SHP77 treated with DMSO at 0.1 percent for 48 hours (cell line): ENCODE measurements at places on chromosomes 5 and 9.

GRCh38 chr5:175235251-175235960 lies 208.6 kb downstream of the DRD1 start:
- DNase-seq, result no peak

- DNase-seq, result no peak
Observed at GRCh38 chr5:133552925-133553525, 59.3 kb downstream of the FSTL4 start.

GRCh38 chr5:153347611-153348010 lies 142.9 kb upstream of the GRIA1 start:
- no peak for DNase-seq

- DNase-seq, result no peak
Observed at GRCh38 chr5:1187950-1188334, 13.5 kb upstream of the SLC6A19 start.

- no peak for DNase-seq
Observed at GRCh38 chr5:36703245-36703860, 96.9 kb downstream of the SLC1A3 start.

GRCh38 chr5:151128817-151129216 lies 28.8 kb downstream of the ANXA6 start:
- no peak for DNase-seq

DNA sequence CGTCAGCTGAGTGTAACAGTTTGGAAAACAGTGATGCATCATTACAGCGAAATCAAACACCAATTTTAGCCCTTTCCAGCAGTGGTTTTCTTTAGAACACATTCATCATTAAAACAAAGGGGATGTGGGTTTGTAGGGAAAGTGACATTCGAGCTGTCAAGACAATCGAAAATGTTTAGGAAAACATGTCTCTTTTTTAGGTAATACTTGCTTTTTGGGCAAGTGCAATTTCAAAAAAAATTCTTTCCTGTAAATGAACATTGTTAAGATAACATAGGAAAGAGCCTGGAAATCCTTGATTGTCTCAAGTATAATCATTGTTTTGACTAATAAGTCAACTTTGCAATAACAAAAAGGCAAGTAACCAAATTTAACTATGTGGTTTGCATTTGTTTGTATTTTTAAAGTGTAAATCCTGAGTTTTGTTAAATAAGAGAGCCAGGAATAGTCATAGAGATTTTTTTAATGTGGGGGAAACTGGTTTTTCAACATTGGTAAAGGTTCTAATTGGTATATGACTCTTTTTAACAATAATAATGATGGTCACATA lies 182.5 kb downstream of the TTLL11 start:
- no peak for DNase-seq

GRCh38 chr9:117008461-117008860 lies 321.4 kb downstream of the TRIM32 start:
- no peak for DNase-seq

GRCh38 chr5:170268884-170269283 lies 28.7 kb downstream of the LCP2 start:
- DNase-seq, result no peak

DNA sequence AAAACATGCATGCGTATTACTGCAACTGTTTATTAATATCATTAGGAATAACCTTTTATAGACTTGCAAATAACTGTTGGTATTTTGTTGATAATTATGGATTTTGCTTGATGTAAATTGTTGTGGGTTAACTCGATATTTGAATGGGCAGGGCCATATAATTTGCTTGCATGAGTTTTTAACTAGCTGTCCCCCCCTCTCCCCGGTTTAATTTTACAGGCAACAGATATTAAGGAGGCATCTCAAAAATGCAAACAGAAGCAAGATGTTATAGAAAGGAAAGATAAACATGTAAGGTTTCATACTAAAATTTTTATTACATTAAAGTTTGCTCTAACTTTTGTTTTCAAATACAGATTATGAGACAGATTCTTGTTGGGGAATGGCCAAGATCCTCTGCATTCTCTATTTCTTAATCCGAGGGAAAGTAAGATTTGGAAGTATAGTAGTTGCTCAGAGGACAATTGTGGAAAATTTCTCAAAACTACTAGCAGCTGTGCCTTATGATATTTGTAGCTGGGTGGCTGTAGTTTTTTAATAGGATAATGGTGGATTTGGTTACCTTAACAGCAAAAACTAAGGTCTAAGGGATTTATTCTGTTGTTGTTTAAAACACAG lies 27.3 kb downstream of the SMC5 start:
- DNase-seq, result no peak

- DNase-seq, result peak; percentile 33
Observed at GRCh38 chr9:114889802-114890224, 40.6 kb downstream of the TNFSF8 start.

GRCh38 chr5:55234121-55234700 lies 803 bp upstream of the CCNO start:
- DNase-seq, result no peak

DNA sequence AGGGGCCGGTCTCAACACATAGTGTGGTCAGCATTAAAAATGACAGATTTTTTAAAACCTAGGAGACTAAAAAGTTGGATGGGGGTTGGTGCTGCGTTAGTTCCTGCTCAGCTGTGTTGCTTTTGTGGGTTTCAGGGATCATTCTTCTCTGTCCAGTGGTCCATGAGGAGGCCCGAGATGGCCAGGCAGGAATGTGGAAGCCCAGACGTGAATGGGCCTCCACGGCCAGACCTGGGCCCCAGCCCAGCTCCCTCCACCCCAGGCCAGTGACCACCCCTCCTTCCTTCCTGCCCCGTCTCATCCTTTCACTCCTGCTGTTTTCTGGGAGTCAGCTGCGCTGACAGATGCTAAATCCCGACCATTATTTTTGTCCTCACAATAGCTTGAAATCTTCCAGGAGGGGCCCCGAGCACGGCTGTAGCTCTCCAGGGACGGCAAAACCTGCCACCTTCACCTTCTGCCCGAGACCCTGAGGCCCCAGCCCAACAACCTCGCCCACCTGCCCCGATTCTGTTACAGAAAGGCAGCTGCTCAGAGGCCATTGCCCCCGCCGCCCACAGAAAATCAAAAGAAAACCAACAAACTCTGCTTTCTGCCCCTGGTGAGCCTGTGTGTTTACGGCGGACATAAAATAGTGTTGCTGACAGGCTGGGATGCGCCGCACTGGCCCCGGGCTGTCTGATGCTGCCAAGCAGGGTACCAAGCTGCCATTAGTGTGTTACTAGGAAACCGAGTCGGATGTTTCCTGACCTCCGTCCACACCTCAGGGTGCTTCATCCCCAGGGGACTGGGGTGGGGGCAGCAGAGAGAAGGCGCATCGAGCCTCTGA lies 83.7 kb upstream of the SARDH start:
- DNase-seq, result no peak

- no peak for DNase-seq
Observed at GRCh38 chr5:355379-355935, 33.9 kb downstream of the AHRR start.

GRCh38 chr5:105782501-105782900 lies 1888.2 kb downstream of the EFNA5 start:
- no peak for DNase-seq

GRCh38 chr9:96491079-96491879 lies 41.3 kb downstream of the HABP4 start:
- DNase-seq, result no peak

GRCh38 chr9:33884856-33885701 lies 68.1 kb downstream of the UBE2R2 start:
- no peak for DNase-seq

GRCh38 chr5:124724357-124725039 lies 21.9 kb downstream of the ZNF608 start:
- no peak for DNase-seq

- DNase-seq, result no peak
Observed at GRCh38 chr9:14405176-14405706, 91.3 kb upstream of the NFIB start.

- no peak for DNase-seq
Observed at GRCh38 chr5:115459855-115460341, 84.7 kb downstream of the FEM1C start.

GRCh38 chr5:25991639-25992038 lies 1046.7 kb downstream of the CDH9 start:
- no peak for DNase-seq

- no peak for DNase-seq
Observed at GRCh38 chr5:167049771-167050567, 1241.5 kb upstream of the WWC1 start.

- DNase-seq, result no peak
Observed at GRCh38 chr5:168125445-168126199, 165.8 kb upstream of the WWC1 start.

GRCh38 chr9:23326597-23326996 lies 499.4 kb downstream of the ELAVL2 start:
- no peak for DNase-seq

GRCh38 chr9:128809831-128810230 lies 8.5 kb upstream of the ENDOG start:
- no peak for DNase-seq

DNA sequence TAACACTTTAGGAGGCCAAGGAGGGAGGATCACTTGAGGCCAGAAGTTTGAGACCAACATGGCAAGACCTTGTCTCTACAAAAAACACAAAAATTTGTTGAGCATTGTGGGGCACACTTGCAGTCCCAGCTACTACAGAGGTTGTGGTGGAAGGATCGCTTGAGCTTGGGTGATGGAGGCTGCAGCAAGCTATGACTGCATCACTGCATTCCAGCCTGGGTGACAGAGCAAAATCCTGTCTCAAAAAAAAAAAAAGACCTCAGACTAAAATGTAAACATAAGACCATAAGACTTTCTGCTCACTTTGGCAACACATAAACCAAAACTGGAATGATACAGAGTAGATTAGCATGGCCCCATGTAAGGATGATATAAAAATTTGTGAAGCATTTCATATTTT lies 24.6 kb upstream of the NANS start:
- no peak for DNase-seq

DNA sequence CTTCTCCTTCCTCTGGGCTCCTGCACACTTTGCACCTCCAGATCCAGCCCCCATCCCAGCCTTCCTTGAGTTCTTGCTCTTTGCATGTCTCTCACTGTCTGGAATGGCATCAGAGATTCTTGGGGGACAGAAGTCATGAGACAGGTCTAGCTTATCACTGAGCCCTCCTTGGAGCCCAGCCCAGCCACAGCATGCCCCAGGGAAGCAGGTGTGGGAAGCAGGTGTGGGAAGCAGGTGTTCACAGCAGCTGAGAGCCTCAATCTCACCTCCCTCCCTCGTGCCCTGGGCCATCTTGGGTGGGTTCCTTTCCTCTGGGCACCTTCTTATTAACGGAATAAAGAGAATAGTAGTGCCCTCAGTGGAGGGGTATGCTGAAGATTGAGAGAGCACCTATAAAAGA lies 27.2 kb downstream of the SLC6A7 start:
- DNase-seq, result no peak

GRCh38 chr5:175337680-175338079 lies 106.3 kb downstream of the DRD1 start:
- DNase-seq, result no peak

DNA sequence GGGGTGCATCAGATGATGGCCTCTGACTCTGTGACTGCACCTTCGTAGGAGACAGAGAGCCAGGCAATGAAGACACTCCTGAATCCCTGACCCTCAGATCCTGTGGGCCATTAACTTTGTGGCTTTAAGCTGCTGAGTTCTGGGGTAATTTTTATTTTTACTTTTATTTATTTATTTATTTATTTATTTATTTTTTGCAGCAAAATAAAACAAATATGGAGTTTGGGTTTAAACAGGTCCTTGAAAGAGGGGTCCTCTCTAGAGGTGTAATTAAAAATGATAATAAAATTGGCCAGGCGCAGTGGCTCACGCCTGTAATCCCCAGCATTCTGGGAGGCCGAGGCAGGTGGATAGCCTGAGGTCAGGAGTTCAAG lies 104.9 kb upstream of the RAPGEF1 start:
- DNase-seq, result no peak

- no peak for DNase-seq
Observed at GRCh38 chr9:95103281-95103771, 214.2 kb downstream of the FANCC start.

GRCh38 chr5:110347781-110348180 lies 378.7 kb downstream of the TMEM232 start:
- DNase-seq, result no peak

DNA sequence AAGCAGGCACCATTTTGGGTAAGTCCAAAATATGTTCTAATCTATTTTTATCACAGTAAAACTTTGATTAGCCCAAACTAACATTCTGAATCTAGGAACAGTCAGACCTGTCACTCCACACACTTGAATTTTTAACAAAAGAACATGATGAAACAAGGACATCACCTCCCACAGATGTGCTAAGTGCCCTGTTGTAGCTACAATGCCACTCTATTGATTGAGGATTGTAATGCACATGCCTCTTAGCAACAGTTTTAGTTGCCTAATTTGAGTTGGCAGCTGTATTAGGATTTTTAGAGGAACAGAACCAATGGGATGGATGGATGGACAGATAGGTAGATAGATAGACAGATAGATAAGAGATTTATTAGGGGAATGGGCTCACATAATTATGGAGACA lies 20.3 kb upstream of the RNF20 start:
- DNase-seq, result no peak

DNA sequence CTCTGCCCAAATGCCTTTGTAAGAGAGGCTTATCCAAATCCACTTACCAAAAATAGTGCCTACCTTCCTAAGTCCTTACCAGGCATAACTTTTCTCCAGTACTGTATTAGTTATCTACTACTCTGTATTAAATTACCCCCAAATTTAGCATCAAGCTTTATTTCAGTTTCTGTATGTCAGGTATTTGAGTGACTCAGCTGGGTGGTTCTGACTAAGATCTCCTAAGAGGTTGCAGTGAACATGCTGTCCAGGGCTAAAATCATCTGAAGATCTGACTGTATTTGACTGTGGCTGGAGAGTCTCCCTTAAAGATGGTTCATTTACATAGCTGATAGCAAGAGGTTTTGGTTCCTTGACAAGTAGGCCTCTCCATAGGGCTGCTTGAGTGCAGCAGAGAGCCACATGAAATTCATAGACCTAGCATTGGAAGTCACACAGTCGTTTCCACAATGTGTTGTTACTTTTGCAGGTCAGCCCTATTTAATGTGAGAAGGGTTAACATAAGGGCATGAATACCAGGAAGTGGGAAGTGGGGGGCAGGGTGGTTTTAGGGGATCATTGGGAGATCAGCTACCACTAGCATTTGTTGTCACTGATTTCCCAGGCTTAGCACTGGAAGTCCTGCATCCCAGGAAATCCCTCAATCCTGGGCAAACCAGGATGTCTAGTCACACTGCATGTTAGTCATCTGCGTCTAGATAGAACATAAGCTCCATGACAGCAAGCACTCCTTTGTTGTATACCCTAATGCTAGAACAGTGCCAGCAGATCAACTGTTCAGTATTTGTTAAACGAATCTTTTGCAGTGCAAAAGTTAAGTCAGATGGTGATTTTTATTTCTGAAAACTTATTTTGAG lies 2.0 kb upstream of the ZNF622 start:
- no peak for DNase-seq

DNA sequence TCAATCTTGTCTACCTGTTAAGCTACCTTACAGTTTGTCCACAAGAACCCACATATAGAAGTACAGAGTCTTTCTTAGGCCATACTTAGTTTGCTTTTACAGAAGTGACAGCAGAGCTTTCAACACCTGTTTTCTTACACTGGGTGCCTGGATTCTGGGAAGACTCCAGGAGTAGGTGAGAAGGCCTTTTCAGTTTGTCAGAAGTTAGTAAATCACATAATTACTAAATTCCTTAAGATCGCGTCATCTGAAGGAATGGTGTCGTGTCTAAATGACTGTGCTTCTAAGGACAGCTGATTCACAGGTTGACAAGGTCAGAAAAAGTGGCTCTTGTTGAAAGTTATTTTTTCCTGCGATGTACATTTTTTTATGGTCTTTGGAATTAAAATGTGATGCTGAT lies 97.0 kb upstream of the FAM120A start:
- DNase-seq, result no peak

GRCh38 chr9:108290839-108291585 lies 564.8 kb downstream of the ACTL7B start:
- DNase-seq, result no peak

GRCh38 chr5:139027150-139027549 lies 152.0 kb upstream of the LRRTM2 start:
- no peak for DNase-seq
